ENCODE measurements at places on chromosomes 6 and 20.

- DNase-seq, result no peak
These were observed 50.0 kb upstream of the ARHGAP18 start for GRCh38 chr6:129759796-129760605.

GRCh38 chr6:168024951-168025510, 27.6 kb downstream of the KIF25 start:
- DNase-seq, result no peak

DNA sequence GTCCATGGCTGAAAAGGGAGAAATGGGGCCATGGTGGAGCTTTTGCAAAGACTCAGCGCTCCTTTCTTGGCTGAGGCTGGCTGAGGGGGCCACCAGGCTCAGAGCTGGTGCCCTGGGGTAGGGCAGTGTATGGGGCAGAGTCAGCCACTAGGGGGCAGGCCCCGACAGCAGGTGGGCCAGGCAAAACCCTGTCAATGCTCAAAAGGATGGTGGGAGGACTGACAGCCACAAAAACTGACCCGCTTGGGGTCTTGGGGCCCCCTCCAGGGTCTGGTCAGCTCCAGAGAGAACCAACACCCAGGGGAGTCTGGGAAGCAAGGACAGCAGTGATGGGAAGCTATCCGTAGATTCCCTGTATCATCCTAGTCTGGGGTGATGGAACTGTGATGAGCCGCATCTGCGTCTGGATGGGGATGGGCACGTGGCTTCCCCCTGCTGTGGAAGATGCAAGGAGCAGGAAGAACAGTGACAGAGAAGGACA, 306.9 kb downstream of the DHX35 start:
- no peak for DNase-seq

DNA sequence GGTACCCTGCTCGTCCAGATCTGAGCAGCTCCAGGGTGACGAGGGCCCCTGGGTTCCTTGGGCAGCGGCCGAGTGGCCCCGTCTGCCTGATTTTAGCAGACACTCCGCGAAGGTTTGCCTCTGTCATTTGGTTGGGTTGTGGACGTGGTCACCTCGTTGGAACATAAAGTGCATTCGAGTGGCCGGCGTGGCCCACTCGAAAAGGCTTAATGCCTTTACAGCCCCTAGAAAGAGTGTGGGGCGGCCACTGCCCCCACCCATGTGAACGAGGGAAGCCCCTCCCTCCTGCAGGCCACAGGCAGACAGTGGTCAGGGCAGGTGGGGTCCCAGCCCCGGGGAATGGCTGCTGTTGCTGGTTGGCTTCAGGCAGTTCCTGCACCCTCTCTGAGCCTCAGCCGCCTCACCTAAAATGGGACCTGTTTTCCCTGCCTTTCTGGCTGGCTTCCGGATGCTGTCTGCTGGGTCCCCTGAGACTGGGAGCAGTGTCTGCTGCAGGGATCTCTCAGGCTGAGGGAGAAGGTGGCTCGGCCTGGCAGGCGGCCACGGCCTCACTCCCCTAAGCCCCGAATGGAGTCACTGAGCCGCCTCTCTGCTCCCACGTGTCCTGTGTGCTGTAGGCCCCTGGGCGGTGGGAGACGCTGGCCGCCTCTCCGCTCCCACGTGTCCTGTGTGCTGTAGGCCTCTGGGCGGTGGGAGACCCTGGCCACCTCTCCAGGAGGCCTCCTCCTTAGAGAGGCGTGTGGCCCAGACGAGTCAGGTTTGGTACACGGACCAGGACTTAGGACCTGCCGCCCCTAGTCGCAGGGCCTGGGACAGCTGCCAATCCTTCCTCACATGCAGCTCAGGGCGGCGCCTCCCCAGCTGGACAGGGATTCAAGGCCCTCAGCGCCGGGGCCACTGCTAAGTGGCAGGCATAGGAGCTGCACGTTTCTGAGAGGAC, 233.0 kb downstream of the ERMARD start:
- peak; percentile 95 for DNase-seq

DNA sequence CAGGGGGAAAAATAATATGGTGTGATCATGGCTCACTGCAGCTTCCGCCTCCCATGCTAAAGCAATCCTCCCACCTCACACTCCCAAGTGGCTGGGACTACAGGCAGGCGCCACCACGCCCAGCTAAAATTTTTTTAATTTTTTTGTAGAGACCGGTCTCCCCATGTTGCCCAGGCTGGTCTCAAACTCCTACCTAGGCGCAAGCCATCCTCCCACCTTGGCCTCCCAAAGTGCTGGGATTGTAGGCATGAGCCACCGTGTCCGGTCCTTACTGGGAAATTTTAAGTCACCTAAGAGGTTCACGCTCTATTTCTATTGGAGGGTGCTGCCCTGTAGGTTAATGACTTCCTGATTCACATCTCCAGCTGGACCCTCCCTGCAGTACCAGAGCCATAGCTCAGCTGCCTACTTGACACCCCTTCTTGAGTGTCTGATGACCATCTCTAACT, 626 bp upstream of the CDK5RAP1 start:
- no peak for DNase-seq

DNA sequence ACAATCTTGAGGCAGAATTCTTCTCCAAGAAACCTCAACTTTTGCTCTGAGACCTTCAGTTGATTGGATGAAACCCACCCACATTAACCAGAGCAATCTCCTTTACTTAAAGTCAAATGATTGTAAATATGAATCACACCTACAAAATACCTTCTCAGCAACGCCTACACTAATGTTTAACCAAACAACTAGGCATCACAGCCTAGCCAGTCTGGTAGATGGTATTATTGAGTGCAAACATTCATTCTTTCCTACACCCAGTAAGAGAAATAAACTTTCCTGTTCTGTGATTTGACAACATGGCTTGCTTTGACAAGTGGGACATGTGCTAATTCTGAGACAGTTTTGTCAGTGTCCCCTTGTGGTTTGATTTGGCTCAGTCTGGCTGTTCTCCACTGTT, 252.2 kb downstream of the HACE1 start:
- no peak for DNase-seq

- no peak for DNase-seq
These were observed 1015.1 kb downstream of the EPHA7 start for GRCh38 chr6:92404281-92404680.
